CD4-positive, alpha-beta T cell (primary cell): ENCODE measurements at places on chromosomes 4 and X. TPM values are rescaled to one million over a fixed set of nuclear protein-coding genes. Genes with fewer than 3 reads are reported as not detected.

DNA sequence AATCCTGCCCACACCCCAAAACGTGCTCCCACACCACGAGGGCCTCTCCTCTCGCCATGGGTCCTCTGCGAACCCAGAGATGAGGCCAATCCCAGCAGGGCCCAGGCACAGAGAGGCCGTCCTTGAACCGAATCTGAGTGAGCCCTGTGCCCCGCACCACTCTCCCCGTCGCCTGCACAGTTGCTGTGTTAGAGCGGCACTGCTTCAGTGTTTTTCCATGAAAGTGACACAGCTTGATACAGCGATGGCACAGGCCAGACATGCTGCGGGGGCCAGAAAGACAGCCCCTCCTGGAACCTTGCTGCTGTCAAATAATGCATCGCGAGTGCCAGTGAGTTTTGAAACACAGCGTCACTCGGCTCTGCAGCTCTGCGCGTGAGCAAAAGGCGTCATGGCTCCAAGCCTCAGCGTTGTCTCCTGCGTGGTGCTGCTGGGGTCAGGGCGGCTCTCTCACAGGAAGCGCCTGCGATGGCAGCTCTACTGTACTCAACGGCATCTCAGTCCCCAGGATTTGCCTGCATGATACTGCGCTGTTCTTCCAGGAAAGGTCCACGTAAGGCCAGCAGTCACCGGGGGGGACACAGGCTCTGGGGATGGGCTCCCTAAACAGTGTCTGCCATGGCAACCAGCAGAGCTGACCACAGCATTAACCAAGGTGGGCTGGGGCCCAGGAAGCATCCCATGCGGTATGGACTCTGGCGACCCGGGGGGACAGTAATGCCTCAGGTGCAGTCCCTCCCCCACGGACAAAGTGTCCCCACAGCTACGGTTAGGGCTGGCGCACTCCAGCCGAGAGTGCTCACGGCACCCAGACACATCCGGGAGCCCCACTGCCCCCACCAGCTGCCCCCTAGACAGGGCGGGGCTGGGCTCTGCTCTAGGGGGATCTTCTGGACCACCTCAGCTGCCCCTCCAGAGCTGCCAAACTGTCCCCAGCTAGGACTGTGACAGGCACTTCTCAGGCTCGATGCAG, 63.1 kb downstream of the ACOX3 start:
- no peak for DNase-seq

AASDH gene
- 10.2 TPM for total RNA-seq

GRCh38 chr4:69750346-69750745, 10.1 kb downstream of the SULT1B1 start:
- DNase-seq = no peak

GRCh38 chr4:63036159-63036866, 1372.9 kb downstream of the TECRL start:
- no peak for DNase-seq

- no peak for DNase-seq
Observed at GRCh38 chr4:62387808-62388207, 1187.7 kb downstream of the ADGRL3 start.

DNA sequence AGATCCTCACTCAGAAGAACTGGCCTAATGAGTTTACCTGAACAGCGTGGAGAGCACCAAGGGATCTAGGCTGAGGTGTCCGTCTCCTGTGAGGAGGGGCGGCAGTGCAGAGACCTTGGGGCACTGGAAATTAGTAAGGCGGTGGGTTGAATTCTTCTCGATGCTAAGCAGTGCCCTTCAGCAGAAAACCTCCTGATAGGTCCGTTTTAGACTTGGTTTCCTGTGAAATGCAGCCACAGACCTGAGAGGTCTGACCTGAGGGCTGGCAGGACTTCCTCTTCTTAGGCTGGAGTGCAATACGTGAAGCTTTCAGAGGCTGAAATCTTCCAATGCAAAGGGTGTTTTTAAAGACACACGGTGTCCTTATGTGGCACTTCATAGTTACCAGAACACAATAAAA, at the start of gene CLNK:
TSS of gene CLNK (minus strand) at position 138 of the 400 bp plus-strand sequence. CDS start 16,899 bp downstream, outside the sequence.
- no peak for DNase-seq

DNA sequence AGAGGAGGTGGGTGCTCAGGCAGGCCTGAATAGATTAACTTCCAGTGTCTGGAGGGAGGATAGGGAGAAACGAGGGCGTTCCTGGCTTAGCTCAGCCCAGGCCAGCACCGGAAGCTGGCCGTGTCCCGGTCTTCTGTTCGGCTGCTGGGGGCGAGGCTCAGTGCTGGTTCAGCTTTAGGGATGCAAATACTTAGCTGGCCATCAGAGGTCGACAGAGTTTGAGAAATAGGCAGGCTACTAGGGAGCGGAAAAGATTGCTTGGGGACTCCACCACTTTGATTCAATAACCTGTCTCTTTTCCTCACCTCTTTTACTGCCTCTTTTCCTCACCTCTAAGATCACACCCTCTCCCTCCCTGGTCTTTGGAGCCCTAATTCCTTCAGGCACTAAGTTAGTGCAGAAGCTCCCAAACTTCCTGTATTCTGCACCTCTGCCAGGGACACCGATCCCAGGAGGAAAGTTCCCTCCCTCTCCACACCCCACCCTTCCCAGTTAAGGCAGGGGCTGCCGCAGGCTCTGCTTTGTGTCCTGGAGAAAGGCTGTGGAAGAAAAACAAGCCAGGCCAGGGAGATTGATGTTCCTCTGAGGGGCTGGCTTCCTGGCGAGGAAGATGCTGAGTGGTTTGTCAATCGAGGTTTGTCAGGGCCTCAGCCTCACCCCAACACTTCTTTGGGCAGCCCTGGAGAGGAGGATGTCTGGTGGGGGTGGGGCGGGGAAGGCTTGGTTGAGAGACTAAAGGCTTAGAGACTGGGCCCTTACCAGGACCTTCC, 6.0 kb upstream of the EFNB1 start:
- no peak for DNase-seq

PAGE2 gene
- not detected for total RNA-seq

PABPC1L2A gene
- total RNA-seq = not detected

ITIH6 gene
- not detected for total RNA-seq

DNA sequence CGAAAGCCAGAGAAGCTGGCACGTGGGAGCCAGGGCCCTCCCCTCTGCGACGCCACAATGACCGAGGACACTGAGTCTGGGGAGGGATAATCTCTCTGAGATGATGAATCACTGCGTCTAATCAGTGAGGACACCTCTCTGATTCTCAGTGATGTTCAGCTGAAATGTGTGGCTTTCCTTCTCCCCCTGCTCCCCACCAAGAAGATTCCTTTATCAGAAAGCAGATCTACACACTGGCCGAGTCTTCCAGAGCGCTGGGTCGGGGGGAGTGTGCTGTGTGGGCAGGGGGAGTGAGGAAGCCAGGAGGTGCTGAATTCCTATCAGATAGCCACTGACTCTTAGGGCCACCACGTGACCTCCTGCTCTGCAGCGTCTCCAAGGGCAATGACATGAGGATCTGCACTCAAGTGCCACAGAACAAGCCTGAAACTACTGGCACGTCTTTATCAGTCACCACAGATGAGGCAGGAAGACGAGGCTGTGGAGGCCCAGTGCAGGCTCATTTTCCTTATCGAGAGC, 89.2 kb downstream of the GATB start:
- DNase-seq = no peak

DNA sequence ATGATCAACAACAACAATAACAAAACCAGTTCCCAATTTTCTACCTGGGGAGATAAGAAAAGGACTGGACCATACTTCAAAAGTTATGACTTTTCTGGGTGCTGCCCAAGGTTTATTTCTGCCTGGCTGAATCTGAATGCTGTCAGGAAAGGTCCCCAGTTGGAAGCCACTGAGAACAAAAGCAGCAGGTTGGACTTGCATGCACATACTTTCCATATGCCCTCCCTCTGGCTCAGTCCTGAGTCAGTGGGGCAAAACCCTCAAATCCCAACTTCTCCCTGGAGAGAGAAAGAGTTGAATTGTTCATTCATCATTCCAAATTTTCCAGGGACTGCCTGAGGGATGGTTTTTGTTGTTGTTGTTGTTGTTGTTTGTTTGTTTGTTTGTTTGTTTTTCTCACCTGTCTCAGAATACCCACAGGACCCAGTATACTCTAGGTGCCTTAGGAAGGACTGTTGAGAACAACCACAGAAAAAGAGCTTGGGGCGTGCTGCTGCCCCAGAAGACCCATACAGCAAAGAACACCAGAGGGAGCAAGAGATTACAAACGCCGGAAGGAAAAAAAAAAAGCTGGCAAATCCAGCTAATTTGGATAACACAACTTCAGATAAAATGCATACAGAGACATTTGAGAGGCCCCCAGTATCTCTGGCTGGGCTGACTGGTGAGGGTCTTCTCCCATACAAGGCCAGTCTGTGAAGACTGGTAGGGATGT, 138.9 kb upstream of the INPP4B start:
- DNase-seq = no peak

DNA sequence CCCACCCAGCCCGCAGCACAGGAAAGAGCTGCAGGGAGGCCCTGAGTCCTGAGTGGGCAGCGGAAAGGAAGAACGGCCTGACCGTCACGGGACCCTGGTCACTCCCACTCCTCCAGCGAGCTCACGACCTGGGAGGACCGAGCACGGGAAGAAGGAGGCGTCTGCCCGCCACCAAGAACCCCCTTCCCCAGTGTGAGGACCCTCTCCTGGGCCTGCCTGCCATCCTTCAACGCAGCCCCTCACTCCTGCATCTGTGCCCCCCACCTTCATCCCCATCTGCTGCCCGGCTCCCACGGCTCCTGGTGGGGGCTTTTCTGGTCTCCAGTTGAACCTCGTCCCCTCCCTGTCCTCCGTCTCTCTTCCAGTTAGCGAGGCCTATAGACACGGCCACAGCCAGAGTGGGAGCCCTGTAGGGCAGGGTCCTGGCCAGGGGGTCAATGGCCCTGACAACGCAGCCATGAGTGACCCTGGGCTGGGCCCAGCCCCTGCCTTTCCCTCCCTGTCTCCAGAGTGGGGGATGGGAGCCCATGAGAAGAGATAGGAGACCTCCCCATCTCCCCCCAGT, 41.3 kb upstream of the MXD4 start:
- no peak for DNase-seq

DNA sequence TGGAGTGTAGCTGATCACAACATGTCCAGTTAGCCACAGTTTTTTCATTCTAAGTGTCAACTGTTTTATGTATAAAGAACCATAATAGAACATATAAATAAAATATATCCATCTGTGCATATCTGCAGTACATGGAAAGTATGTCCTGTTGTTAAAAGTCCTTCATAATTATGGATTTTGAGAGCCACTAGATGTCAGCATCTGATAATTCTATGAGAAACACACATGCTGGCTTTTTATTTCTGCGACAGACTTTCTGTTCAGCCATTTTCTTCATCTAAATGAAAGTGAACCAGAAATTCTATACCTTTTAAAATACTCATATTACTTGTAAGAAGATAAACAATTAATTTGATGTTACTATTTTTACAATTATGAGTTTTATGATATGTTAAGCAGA, 251.5 kb downstream of the GPM6A start:
- no peak for DNase-seq

DNA sequence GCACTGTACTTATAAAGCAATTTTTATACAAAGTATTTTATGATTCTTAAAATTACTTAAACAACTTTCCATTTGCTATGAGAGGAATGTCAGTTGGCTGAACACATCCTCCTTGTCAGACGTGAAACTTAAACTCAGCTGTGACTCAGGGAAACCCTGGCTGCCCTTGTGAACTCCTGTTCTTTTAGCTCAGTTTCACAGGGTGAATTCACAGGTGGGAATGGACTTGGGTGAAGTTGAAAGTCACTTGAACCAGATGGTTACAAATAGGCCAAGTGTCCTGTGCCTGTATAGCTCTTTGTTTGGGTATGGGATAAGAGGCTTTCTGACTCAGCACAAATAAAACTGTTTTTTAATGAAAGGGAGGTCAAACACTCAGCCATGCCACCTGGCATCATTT, 67.4 kb upstream of the FAM47B start:
- no peak for DNase-seq

ADAMTS3 gene
- not detected for total RNA-seq

- DNase-seq = no peak
Observed at GRCh38 chr4:137934046-137934445, 308.1 kb downstream of the SLC7A11 start.

PRIMPOL gene
- total RNA-seq = 4.2 TPM

KIAA1210 gene
- not detected for total RNA-seq

SSX2B gene
- not detected for total RNA-seq

SH2D1A gene
- total RNA-seq = 41.5 TPM

DNA sequence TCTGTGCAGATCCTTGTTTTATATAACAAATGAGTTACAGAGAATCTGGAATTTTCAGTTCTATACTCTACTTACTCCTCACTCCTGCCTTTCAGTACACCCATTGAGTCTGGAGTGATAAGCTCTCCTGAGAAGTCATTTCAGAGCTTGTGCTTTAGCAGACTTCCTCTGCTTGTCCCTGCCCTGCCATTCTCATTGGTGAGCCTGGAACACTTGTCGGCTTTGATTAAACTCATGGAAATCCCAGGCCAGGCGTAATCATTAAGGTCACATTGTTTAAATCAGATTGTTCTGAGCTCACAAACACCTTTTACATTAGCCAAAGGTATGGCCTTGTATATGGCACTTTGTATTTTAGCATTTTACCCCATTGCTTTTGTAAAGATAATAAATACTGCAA, 102.7 kb downstream of the CNKSR2 start:
- no peak for DNase-seq

GRCh38 chr4:36417146-36417545, 135.7 kb downstream of the DTHD1 start:
- no peak for DNase-seq

SOWAHD gene
- 0.44 TPM for total RNA-seq

- DNase-seq = no peak
Observed at GRCh38 chr4:10385994-10386394, 71.2 kb downstream of the ZNF518B start.

ZNF630 gene
- total RNA-seq = 1.2 TPM

- DNase-seq = no peak
Observed at GRCh38 chrX:39810901-39811300, 286.9 kb downstream of the BCOR start.

- no peak for DNase-seq
Observed at GRCh38 chr4:170772429-170772828, 682.7 kb upstream of the AADAT start.

DNA sequence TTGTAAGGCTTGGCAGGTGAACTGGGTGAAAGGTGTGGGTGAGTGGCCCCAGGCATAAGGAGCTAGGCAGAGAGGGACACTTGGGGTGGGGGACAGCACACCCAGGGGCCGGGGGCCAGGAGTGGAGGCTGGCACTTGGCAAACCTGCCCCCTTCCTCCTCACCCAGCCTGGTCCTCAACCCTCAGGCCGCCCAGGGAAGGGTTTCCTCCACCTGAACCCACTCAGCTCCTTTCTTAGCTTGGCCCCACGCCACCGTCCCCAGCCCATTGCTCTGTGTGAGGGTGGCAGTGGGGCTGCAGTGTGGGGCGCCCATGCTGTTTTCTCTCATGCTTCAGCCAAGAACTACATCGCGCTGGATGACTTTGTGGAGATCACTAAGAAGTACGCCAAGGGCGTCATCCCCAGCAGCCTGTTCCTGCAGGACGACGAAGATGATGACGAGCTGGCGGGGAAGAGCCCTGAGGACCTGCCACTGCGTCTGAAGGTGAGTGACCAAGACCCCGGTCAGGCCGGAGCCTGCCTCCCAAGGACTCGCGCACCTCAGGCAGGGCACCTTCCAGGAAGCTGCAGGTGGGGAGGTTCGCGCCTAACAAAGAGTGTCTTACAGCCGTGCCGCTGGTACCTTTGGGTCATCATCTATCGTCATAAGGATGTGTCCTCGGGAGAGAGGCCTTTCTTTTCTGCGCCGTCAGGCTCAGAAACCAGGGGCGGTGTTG, 25.2 kb downstream of the WFS1 start:
- DNase-seq = no peak
